Motor neuron (in vitro differentiated cells): ENCODE measurements at places on chromosomes 1 and 21. TPM values are rescaled to one million over a fixed set of nuclear protein-coding genes. Genes with fewer than 3 reads are reported as not detected.

DNA sequence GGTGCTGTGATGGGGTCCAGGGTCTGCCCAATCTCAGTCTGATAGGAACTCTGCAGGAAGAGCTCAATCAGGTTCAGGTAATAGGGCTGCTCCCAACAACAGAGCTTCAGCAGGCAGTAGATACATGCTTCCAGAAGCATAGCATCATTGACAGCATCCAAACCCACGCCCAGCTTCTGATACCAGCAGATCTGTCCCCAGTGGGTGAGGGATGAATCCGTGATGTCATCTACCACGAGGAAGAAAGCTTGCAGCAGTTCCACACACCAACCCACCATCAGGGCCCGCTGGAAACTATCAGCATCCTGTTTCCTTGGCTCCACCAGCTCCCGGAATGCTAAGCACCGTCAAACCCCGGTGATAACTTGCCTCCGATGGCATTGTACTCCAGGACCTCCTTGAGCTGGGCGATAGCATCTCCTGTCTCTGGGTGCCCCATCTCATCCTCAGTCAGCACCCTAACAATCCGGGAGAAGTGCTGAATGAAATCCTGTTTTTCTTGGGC lies 14.7 kb downstream of the NEK2 start:
- ATAC-seq = no peak

DNA sequence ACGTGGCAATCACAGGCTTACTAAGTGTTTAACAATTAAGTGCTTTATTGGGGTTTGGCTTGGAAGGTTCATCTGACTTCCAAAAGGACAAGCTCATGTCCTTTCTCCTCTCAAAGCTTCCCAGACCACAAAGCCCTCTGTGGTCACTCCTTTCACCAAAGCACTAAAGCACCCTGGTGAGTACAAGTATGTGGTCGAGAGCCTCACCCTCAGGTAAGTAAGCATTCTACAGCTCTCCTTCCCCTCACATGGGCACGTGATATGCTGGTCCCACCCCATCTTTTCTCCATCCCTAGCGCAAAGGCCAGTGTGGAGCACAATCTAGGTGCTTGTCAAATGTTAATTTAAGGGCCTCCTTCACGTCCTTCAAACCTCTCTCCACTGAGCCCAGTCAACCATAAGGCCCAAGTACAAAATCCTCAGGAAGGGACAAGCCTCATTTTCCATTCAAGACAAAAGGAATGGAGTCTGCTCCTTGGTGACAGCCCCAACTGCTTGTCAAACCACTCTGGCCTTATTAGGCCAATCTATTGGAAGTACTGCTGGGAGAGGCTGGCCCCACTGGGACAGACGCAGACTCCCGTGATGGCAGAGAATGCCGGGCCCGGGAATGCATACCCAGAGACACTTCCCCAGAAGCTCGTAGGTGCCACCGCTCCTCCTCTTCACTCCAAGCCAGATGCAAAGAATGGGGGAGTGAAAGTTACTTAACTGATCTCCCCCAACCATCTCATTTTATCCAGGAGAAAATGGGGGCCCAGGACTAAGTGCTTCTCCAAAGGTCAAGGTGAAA lies 7.8 kb downstream of the STMN1 start:
- no peak for ATAC-seq

DNA sequence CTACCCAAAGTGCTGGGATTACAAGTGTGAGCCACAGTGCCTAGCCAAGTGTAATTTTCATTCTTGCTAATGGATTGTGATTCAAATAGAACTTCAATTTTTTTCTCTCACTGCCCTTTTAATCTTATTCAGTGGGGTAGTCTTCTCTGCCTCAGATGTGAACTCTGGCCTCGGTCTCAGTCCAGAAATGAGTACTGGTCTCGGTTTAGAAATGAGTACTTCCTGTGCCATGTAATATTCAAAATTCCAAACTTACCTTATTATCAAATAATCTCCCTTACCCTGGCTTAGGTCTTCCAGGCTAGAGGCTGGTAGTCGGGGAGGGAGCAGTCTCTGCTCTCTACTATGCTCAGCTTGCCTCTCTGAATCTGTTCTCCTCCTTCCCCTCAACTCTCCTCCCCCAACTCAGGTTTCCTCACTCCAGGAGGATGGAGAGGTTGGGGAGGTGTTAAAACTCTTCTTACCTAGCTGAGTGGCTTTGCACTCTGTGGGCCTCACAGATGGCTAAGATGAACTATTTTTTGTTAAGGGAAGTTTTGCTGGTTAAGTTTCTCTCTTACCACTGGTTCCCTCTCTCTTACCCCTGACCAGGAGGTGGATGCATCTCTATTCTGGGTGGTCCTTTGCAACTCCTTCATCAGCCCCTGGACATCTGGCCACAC lies 4.8 kb upstream of the SLAMF9 start:
- no peak for ATAC-seq

DNA sequence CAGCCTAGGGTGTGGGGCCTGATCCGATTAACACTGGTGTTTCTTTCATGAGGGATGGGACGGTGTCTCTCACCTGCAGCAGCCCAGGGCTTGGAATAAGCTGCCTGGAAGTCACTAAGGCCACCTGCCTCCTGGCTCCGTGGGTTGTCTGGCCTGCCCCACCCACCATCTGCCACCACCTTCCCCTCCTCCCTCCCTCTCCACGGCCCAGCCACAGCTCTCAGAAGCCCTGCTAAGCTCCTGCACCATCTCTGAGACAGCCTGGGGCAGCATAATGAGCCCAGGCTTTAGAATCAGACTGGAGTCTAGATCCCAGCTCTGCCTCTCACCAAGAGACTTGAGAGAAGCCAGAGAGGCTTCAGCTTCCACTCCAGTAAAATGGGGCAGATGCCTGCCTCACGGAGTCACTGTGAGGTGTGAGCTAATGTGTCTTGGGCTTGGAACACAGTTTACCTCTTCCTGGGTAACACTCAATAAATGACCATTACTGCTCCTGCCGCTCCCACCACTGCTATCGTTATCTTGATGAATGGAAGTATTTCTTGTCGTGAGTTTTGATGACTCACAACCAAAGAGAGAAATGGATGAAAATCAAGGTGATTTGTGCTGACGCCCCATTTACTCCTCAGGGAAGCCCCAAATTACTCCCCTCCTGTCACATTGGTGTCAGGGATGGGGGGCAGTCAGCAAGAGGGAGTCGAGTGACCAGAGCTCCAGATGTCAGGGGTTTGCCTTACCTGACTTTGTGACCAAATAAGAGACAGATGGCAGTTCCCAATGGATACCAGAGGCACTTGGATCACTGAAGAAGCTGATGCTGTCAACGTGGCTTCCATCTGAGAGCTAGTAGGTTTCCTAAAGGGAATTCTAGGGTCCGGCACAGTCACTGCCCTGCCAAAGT lies 23.5 kb upstream of the C1QA start:
- ATAC-seq = peak; percentile 55

- ATAC-seq = no peak
Measured at GRCh38 chr1:243312952-243313634, 57.3 kb downstream of the SDCCAG8 start.

DNA sequence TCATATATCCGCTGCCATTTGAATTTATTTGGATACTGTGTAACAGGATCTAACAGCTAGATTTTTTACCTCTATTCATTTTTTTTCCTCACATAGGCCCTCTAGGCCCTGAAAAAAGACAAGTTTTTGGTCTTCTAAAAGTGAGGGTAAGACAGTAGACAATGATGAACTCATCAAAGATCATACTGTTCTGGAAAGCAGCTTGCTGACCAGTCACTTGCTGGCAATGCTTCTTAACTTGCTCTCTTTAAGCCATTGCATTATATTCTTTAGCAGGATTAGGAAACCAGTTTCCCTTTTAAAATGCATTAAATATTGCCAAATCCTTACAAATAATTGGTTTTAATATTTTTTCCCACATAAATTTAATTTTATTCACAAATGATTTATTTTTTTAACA lies 65.5 kb downstream of the SYT14 start:
- ATAC-seq = no peak

The DNAJC16 gene
- total RNA-seq = 23.7 and 26.0 TPM in 2 replicates
